Effector memory CD4-positive, alpha-beta T cell (primary cell): ENCODE measurements at places on chromosomes 4 and X.

DNA sequence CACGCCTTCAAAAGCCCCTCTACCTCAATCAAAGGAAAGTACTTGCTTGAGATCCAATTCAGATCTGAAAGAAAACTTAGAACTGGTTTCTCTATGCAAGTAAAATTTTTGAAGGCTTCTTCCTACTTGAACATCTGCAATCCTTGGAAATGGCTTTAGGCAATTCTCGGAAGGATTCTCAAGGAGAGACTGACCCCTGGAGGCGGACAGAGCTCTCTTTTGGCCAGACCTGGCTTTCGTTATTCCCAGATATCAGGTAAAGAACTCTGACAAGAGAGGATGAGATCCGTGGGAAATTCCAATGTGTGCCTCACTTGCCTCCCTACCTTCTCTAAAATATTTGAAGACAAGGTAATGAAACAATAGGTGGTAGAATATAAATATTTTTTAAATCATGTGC lies 670.3 kb upstream of the FAM241A start:
- H3K27ac ChIP-seq: no peak overlapping the region
- no peak overlapping the region for H3K4me3 ChIP-seq
- H3K4me1 ChIP-seq: no peaks in the 10 kb centered on the region
- no peak for DNase-seq

DNA sequence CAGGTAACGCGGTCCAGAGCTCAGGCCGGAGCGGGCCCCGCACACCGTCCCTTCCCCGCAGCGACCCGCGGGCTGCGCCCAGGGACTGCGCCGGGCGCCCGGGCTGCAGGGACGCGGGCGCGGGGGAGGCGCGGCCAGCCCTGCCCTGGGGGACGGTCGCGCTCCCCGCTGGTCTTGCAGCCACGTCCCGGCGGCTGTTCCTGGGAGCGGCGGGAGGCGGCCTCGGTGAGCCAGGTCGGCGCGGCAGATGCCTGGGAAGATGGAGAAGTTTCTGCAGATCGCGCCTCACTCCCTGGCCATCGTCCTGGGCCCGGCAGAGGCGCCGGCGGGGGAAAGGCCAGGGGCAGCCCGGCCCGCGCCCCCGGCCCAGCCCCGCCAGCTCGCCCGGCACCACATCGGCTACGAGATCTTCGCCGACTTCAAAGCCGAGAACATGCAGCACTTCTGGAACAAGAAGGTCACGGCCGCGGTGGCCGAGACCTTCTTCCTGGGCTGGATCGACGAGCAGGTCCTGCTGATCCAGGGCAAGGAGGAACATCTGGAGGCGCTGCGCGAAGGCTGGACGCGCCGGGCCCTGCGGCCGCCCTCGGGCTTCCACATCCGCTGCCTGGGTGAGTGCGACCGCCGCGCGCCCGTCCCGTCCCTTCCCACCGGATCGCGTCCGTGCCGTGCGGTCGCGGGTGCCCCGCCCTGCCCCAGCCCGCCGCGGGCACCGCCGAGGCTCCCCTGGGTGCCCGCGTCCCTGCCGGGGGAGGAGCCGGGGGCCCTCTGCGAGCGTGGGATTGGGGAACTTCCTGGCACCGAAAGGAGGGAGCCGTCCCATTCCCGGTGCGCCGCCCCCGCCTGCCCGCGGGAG lies 107.4 kb upstream of the STOX2 start:
- H3K36me3 ChIP-seq: no peaks in the 10 kb centered on the region
- H3K27ac ChIP-seq: no peak overlapping the region
- H3K4me1 ChIP-seq: peaks cover 3% of the 10 kb centered on the region
- H3K4me3 ChIP-seq: peak overlapping the region; percentile 25

- H3K4me1 ChIP-seq: no peaks in the 10 kb centered on the region
- H3K27ac ChIP-seq: no peak overlapping the region
- no peaks in the 10 kb centered on the region for H3K36me3 ChIP-seq
- DNase-seq: no peak
- H3K27me3 ChIP-seq: no peaks in the 10 kb centered on the region
Observed at GRCh38 chr4:41921476-41921875, 13.8 kb upstream of the TMEM33 start.

DNA sequence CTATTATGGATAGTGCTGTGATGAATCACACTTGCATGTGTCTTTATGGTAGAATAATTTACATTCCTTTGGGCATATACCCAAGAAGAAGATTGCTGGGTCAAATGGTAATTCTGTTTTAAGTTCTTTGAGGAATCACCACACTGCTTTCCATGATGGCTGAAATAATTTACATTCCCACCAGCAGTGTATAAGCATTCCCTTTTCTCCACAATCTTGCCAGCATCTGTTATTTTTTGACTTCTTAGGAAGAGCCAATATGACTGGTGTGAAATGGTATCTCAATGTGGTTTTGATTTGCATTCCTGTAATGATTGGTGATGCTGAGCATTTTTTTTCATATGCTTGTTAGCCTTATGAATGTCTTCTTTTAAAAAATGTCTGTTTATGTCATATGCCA lies 1120.2 kb downstream of the ARAP2 start:
- no peak overlapping the region for H3K27ac ChIP-seq
- no peak for DNase-seq
- H3K36me3 ChIP-seq: no peaks in the 10 kb centered on the region
- H3K4me3 ChIP-seq: no peak overlapping the region
- H3K4me1 ChIP-seq: no peaks in the 10 kb centered on the region

DNA sequence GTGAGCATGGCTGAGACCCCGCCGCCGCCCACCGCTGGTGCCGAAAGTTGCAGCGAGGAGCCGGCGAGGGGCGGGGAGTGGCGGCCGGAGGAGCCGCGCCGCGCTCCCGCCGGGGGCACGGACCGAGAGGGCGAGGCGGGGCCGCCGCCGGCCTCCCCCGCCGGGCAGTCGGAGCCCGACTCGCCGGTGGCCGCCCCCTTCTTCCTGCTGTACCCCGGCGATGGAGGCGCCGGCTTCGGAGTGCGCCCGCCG lies 16.5 kb downstream of the UTP3 start:
- H3K27me3 ChIP-seq: no peaks in the 10 kb centered on the region
- H3K27ac ChIP-seq: peak overlapping the region; percentile 83
- H3K36me3 ChIP-seq: no peaks in the 10 kb centered on the region
- peak overlapping the region; percentile 75 for H3K4me3 ChIP-seq
- DNase-seq: no peak
- peaks cover 11% of the 10 kb centered on the region for H3K4me1 ChIP-seq

GRCh38 chr4:121096629-121097028 lies 24.3 kb upstream of the NDNF start:
- no peaks in the 10 kb centered on the region for H3K36me3 ChIP-seq
- DNase-seq: no peak
- no peak overlapping the region for H3K4me3 ChIP-seq
- H3K27ac ChIP-seq: no peak overlapping the region
- H3K27me3 ChIP-seq: no peaks in the 10 kb centered on the region

GRCh38 chr4:36348403-36348938 lies 67.1 kb downstream of the DTHD1 start:
- H3K27ac ChIP-seq: no peak overlapping the region
- DNase-seq: no peak
- H3K4me3 ChIP-seq: no peak overlapping the region

- H3K36me3 ChIP-seq: no peaks in the 10 kb centered on the region
- no peak overlapping the region for H3K4me3 ChIP-seq
- no peaks in the 10 kb centered on the region for H3K4me1 ChIP-seq
- H3K27ac ChIP-seq: no peak overlapping the region
- no peaks in the 10 kb centered on the region for H3K27me3 ChIP-seq
- DNase-seq: no peak
Observed at GRCh38 chrX:136170139-136170800, 22.9 kb downstream of the FHL1 start.

- H3K36me3 ChIP-seq: peaks cover 5% of the 10 kb centered on the region
- no peaks in the 10 kb centered on the region for H3K4me1 ChIP-seq
- no peak for DNase-seq
- H3K4me3 ChIP-seq: no peak overlapping the region
- no peaks in the 10 kb centered on the region for H3K27me3 ChIP-seq
- no peak overlapping the region for H3K27ac ChIP-seq
Observed at GRCh38 chr4:86961116-86961515, 26.3 kb downstream of the AFF1 start.

DNA sequence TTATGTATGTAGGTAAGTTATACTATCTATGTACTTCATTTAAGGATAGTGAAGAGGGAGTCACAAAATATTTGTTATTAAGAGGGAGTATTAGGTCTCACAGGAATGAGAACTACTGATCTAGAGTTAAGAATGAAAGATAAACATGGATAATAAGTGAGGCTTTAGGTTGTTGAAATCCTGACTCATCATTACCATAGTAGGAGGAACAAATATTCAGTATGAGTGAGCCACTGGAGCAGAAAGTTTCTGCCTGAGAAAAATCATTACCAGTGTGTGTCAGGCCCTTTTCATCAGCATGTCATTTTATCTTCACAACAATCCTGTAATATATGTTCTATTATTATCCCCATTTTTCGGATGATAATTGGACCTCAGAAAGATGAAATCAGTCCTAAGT lies 27.2 kb upstream of the IGSF1 start:
- H3K36me3 ChIP-seq: no peaks in the 10 kb centered on the region
- H3K4me3 ChIP-seq: no peak overlapping the region
- no peaks in the 10 kb centered on the region for H3K4me1 ChIP-seq
- H3K27ac ChIP-seq: no peak overlapping the region
- H3K27me3 ChIP-seq: no peaks in the 10 kb centered on the region

GRCh38 chrX:148133105-148133725 lies 152.1 kb downstream of the FMR1NB start:
- H3K4me3 ChIP-seq: no peak overlapping the region
- H3K27me3 ChIP-seq: no peaks in the 10 kb centered on the region
- no peaks in the 10 kb centered on the region for H3K4me1 ChIP-seq
- H3K36me3 ChIP-seq: no peaks in the 10 kb centered on the region
- no peak overlapping the region for H3K27ac ChIP-seq
- no peak for DNase-seq

- H3K36me3 ChIP-seq: no peaks in the 10 kb centered on the region
- no peak overlapping the region for H3K4me3 ChIP-seq
- no peak for DNase-seq
- H3K27me3 ChIP-seq: no peaks in the 10 kb centered on the region
- H3K27ac ChIP-seq: no peak overlapping the region
Observed at GRCh38 chr4:96916711-96917110, 1076.8 kb downstream of the PDHA2 start.

GRCh38 chr4:34953145-34953799 lies 1291.0 kb downstream of the ARAP2 start:
- H3K36me3 ChIP-seq: no peaks in the 10 kb centered on the region
- no peaks in the 10 kb centered on the region for H3K27me3 ChIP-seq
- H3K27ac ChIP-seq: no peak overlapping the region
- H3K4me1 ChIP-seq: no peaks in the 10 kb centered on the region

- H3K4me3 ChIP-seq: no peak overlapping the region
- no peak for DNase-seq
- H3K4me1 ChIP-seq: peaks cover 8% of the 10 kb centered on the region
- H3K27ac ChIP-seq: no peak overlapping the region
- no peaks in the 10 kb centered on the region for H3K27me3 ChIP-seq
Observed at GRCh38 chrX:129750971-129751370, 12.2 kb downstream of the XPNPEP2 start.

- no peaks in the 10 kb centered on the region for H3K27me3 ChIP-seq
Observed at GRCh38 chrX:153551135-153551534, 33.7 kb downstream of the ATP2B3 start.

GRCh38 chrX:1464041-1464970 lies 11.6 kb upstream of the ASMTL start:
- H3K27ac ChIP-seq: peak overlapping the region; percentile 74
- no peaks in the 10 kb centered on the region for H3K27me3 ChIP-seq
- H3K4me1 ChIP-seq: peaks cover 65% of the 10 kb centered on the region
- no peak overlapping the region for H3K4me3 ChIP-seq

DNA sequence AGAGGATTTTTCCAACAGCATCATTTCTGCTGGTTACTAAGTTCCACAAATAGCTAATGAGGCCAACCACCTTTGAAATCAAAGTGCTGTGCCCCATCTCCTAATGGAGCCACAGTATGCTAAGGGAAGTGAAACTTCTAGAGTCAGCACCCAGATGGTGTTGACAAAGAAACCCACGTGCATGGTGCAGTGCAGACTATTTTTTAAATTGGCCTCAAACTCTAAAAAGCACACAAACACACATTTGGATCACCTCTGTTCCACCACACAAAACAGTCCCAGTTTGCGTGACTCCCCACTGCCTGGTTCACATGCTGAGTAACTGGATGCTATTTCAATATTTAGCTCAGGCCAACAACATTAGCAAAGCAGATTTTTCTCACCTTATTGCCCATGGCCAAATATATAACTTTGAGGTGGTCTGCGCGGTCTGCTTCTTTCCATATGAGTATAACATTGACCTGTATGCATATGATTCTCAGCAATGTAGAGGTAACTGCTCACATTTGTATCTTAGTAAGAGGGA lies 69.9 kb downstream of the AMELX start:
- H3K4me1 ChIP-seq: no peaks in the 10 kb centered on the region
- no peak overlapping the region for H3K27ac ChIP-seq
- H3K27me3 ChIP-seq: no peaks in the 10 kb centered on the region
- H3K36me3 ChIP-seq: no peaks in the 10 kb centered on the region
- H3K4me3 ChIP-seq: no peak overlapping the region
- no peak for DNase-seq

- DNase-seq: no peak
- H3K36me3 ChIP-seq: no peaks in the 10 kb centered on the region
- no peaks in the 10 kb centered on the region for H3K27me3 ChIP-seq
Observed at GRCh38 chrX:125758819-125759218, 407.3 kb downstream of the DCAF12L2 start.

GRCh38 chr4:141388481-141388880 lies 167.8 kb downstream of the ZNF330 start:
- no peaks in the 10 kb centered on the region for H3K27me3 ChIP-seq
- DNase-seq: no peak
- no peaks in the 10 kb centered on the region for H3K36me3 ChIP-seq
- no peaks in the 10 kb centered on the region for H3K4me1 ChIP-seq
- no peak overlapping the region for H3K27ac ChIP-seq
- H3K4me3 ChIP-seq: no peak overlapping the region

- no peaks in the 10 kb centered on the region for H3K36me3 ChIP-seq
- H3K27me3 ChIP-seq: no peaks in the 10 kb centered on the region
- H3K4me1 ChIP-seq: peaks cover 12% of the 10 kb centered on the region
- H3K4me3 ChIP-seq: no peak overlapping the region
Observed at GRCh38 chr4:6888506-6889071, 21.0 kb upstream of the TBC1D14 start.
